ENCODE measurements at places on chromosomes 12 and 14.

DNA sequence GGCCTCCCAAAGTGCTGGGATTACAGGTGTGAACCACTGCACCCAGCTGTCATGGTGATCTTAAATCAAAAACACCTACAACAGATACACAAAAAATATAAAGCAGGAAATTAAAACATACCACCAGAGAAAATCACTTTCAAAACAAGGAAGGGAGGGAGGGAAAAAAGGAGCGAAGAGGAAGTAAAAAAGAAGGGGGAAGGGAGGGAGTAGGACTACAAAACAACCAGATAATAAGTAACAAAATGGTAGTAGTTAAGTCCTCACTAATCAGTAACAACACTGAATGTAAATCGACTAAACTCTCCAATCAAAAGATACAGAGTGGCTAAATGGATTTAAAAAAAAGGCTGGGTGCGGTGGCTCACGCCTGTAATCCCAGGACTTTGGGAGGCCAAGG lies 89.0 kb downstream of the SH2B3 start:
- DNase-seq: no peak

DNA sequence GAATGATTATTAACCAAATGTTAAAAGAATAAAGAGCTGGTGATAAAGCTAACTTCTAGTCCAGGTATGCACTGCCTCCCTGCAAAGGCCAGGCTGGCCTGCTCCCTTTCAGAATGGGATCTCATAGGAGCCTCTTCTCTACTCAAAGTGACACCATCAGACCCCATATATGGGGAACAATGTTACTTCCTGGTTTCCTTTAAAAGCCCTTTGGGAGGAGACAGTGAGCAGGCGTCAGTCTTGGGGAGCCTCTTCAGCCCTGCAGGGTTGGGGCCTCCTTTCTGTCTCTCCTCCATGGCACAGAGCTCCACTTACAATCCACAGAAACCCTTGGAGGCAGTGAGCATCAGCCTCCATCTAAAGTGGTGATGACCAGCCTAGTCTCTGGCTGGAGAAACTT lies 17.3 kb upstream of the GPRC5A start:
- DNase-seq: no peak

- DNase-seq: no peak
These were observed 63.9 kb downstream of the ITPK1 start for GRCh38 chr14:93051600-93052546.

GRCh38 chr12:115630136-115630535 lies 647.4 kb downstream of the MED13L start:
- DNase-seq: no peak

DNA sequence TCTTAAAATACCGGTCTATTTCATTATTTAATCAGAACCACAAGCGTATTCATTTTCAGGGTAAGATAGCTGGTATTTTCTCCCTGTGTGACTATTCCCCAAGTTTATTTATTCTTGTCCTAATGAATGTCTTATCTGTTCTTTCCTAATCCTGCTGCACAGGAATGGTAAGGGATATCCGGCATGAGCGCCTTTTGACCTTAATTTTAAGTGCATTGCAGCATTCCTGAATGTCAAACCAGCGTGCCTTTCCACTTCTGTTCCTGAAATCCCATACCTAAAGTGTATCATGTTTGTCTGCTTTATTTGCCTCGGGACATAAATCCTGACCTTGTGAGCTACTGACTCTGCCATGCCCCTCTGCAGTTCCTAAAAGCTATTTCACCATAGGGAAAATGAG lies 1713.2 kb upstream of the FLRT2 start:
- DNase-seq: no peak

- DNase-seq: no peak
These were observed 723.7 kb upstream of the TBX3 start for GRCh38 chr12:115407723-115408122.

- DNase-seq: no peak
These were observed 872.9 kb downstream of the TMTC2 start for GRCh38 chr12:83559650-83560049.

DNA sequence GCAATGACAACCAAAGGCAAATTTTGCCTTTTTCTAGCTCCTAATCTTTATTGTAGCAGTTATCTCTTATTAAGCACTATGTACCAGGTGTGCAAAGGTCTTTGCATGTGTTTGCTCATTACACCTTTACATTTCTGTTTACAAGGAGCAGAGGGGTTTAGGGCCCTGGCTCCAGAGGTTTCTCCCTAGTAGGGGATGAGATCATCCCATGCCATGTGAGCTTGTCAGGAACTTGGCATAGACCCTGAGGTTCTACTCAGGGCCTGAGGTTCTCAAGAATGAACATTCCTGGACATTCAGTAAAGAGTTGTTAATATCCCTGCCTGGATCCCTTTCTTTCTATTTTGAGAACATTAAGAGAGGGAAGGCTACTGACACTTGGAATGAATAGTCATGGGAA lies 292.0 kb downstream of the RPAP3 start:
- DNase-seq: no peak

GRCh38 chr12:45994736-45995135 lies 4.4 kb upstream of the SCAF11 start:
- DNase-seq: no peak

DNA sequence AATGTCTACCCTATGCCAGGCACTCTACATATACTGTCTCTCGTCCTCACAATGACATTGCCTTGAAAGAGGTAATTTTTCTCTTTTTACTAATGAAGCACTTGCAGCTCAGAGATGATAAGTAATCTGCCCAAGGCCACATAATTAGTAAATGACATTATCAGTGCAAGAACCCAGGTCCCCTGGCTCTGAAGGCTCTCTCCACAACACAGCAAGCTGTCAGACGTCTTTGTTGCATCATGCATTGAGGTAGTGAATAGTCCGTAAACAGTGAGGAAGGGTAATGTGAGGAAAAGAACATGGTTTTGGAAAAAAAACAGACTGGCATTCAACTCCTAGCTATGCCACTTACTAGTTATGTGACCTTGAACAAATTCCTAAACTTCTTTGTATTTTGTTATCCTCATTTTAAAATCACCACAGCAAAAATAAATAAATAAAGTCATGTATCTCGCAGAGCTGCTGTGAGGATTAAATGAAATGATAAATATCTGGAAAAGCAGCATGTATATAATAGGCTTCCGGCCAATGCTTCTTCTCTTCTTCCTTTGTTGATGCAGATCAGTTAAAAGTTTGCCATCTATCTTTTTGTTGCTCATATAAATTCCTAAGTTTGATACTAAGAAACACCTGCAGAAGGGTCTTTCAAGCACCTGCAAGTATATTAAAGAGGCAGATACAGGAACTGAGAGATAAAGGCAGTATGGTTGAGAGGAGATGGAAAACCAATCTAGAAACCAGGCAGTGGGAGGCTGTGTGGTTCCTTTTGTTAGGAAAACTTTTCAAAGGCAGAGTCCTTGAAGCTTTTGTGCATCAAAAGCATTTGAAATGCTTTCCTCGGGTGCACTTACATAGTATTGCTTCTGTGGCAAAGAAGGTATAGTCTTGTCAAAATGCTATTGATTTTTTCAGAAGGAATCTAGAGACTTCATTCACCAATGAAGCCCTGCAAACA lies 82.8 kb downstream of the BTG1 start:
- DNase-seq: no peak

DNA sequence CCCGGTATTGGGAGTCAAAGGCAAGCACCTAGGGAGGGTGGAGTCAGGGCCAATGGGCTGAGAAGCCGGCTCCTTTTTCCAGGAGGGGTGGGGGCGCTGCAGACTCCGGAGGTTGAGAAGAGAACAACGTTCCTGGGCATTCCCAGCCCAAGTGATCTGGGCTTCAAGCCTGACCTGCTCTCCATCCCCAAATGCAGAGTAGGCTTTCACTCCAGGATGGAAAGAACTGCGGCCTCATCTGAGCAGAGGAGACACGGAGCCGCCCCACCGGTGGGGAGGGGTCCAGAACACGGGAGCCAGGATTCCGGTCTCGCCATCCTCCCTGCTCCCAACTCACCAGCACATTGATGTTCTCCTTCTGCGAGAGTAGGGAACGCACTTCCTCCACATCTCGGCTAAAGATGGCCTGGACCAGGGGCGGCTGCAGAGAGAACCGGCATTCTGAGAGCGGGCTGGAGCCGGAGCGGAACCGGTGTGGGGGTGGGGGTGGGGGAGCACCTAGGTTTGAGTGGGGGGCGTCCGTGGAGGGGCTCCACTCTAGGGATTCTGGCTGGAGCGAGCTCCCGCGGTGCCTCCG lies 605 bp downstream of the ANKRD52 start:
- no peak for DNase-seq

GRCh38 chr12:6626654-6627283 lies 9.0 kb downstream of the LPAR5 start:
- no peak for DNase-seq

- DNase-seq: no peak
These were observed 1.5 kb upstream of the STAT6 start for GRCh38 chr12:57112492-57113294.

DNA sequence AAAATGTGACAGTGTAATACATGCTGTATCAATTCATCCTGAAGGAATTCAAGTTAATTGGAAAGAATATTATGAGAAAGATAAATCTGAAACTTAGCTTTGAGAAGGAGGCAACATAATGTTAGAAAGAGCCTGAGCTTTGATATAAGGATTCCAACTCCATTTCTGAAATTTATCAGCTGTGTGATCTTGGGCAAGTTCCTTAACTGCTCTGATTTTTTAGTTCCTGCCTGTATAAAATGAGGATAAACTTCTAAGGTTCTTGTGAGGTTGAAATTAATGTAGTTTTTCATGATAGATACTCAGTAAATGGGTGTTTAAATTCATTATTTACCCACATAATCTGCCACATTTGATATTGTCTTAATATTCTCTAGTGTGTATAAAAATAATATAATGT lies 14.6 kb upstream of the ATP2B1 start:
- no peak for DNase-seq

DNA sequence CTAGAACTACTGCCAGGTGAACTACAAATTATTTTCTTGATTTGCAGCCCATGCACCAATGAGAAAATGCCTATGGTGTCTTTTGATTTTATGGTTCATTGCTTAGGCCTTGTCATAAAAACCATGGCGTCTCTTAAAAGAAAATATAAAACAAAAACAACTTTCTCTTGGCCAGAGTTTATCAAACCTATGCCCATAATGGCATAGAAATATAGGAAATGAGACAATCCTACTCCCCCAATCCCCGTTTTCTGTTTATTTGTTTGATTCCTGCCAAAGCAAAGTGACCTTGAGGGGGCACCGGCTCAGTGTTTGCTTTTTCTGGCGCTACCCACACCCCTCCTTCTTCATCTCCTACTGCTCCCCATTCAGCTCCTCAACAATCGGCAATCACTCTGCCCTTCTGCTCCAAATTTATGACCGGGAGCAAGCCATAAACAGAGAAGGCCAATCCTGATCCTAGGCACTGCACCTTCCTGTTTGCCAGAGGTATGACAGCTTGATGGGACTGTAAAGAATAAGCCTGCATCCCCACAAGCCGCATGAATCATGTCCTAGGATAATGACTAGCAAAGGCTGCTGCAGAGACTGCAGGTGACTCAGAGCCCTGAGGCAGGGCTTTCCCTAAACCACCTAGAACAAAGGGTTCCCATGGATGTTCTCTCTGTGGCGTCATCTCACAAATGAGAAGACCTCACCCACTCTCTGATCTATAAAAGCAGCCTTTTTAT lies 874.9 kb downstream of the NRXN3 start:
- DNase-seq: no peak

- DNase-seq: no peak
These were observed 92.0 kb downstream of the NCOR2 start for GRCh38 chr12:124475295-124476010.

DNA sequence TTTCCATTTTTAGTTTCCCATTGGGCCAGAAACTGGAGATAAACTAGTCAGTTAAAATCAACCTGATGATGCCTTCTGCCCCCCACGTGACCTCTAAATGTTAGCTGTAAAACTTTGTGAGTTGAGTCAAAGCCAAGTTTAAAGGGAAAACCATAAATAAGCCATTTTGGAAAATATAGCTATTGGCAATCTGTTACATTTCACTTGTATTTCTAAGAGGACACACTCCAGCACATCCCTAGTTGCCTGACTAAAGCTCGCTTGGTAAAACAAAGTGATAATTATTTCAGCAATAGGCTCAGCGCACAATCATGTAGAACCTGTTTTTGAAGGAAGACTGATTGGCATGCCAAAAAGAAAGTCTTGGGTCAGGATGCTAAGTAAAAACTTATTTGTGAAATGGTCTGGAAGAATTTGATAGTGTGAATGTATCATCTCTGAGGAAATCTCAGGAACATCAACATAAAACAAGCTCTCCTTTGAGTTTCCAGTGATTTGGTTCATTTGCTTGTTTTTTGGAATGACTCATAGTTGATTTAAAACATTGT lies 49.2 kb upstream of the AEBP2 start:
- DNase-seq: no peak

GRCh38 chr12:13038491-13039161 lies 5.6 kb upstream of the FAM234B start:
- DNase-seq: no peak

DNA sequence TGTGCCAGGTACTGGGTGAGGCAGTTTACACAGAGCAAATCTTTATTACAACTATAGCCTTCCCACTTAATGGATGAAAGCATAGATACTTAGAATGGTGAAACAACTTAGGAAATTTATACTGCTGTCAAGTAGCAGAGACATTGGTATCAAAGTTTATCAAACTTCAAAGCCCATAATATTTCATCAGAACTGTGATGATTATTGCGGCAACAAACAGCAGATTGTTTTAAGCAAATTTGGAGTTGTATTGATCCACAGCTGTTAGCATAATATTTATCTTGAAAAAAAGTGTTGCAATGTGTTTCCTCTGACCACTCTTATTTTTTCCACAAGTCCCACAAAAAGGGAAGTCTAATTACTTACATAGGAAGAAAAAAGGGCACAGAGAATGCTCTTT lies 2.0 kb upstream of the SLCO1B3 start:
- DNase-seq: no peak

GRCh38 chr14:54622192-54622958 lies 55.4 kb downstream of the SAMD4A start:
- DNase-seq: no peak

- DNase-seq: no peak
These were observed 115.6 kb downstream of the NEDD1 start for GRCh38 chr12:97022536-97023230.

DNA sequence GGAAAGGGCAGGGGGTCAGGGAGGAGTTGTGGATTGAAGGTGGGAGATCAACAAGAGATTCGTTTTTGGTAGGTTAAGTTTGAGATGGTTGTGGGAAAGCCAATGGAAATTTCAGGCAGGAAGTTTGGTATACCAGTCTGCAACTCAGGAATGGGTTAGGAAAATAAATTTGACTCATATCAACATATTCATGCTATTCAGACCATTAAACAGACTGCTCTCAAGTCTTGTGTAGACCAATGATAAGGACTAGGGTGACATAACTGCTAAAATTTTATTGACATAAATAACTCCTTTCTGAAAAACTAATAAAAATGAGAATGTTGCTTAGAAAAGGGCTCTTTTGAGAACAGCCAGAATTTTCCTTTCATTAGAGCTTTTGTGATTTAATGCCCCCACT lies 60.0 kb downstream of the PLEKHA5 start:
- DNase-seq: no peak
